ENCODE measurements at places on chromosomes 7 and 10.
A peak's percentile ranks its signal among the peaks of the same experiment; 100 is the strongest.

- no peak for DNase-seq
Observed at GRCh38 chr7:80654887-80655340, 16.5 kb downstream of the CD36 start.

DNA sequence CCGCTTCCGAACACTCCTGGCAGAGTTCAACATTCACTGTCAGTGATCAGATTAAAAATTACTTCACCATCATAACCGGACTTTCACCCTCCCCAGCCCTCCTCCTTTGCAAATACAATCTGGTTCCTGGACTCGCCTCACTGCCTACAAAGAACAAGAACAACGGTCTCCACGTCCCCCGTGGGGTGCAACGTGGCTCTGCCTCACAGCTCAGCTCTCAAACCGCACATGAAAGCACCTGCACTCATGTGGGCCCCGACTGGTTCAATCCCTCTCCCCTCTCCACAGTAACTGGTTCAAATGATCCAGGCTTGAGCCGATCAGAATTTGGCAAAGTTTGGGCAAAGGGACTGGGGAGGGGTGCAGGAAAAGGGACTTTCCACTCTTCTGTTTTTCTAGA is 21.0 kb downstream of the ASB13 start:
- DNase-seq = no peak

GRCh38 chr10:68508090-68508489 is 19.2 kb downstream of the SLC25A16 start:
- DNase-seq = no peak

- DNase-seq = no peak
Observed at GRCh38 chr7:35680403-35681013, 14.4 kb downstream of the HERPUD2 start.

DNA sequence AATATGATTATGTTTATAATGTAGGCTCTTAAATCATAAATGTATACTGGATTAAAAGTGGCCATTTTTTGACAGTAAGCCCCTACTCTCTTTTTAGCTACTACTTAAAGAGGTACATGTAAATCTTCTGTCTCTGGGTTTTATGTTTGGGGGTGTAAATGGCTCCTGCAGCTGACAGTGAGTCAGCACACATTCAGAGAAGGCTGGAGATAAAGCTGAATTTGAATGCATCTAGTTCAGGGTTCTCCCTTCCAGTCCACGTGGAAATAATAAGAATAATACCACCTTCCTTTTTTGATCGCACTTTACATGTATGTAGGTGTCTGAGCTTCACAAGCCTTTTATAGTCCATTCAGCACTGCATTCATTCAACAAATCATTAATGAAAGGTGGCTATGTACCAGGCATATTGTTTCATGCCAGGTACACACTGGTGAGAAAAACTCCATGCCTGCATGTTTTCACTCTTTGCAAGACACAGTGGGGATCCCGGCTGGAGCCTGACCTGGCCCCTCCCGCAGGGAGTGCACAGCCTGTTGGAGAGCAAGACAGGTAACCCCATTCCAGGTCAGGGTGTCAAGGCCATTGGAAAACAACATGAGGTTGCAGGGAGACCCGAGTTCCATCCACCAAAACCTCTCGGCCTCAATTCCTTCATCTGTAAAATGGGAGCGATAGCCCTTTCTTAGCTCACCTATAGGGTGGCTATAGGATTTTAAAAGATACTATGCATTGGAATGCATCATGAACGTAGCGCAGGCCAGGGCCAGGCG is 107.5 kb upstream of the ANLN start:
- DNase-seq = peak; percentile 74

GRCh38 chr7:3879355-3880075 is 578.5 kb downstream of the SDK1 start:
- no peak for DNase-seq

GRCh38 chr10:70575486-70575873 is 27.1 kb downstream of the PRF1 start:
- no peak for DNase-seq

DNA sequence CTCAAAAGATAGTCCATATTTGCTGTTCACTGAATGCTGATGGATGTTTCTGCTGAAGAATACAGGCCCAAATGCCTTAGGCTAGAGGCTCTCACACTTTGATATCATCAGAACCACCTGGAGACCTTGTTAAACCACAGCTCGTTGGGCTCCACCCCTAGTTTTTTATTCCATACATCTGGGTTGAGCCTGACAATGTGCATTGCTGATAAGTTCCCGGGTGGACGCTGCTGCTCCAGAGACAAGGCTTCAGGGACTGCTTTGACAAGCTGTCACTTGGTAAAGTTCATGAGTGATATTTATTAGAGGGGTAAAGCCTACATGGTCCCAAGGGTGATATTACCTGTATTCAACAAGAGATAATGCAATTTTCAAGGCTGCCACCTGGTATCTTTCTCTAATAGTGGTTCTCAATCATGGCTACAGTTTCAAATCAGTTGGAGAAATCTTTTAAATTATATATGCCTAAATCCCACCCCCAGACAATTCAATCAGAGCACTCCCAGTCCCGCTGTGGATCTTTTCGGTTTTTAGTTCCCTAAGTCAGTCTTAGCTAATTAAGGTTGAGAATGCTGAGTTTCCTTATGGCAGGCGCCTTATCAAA is 107.1 kb upstream of the GSDME start:
- no peak for DNase-seq

DNA sequence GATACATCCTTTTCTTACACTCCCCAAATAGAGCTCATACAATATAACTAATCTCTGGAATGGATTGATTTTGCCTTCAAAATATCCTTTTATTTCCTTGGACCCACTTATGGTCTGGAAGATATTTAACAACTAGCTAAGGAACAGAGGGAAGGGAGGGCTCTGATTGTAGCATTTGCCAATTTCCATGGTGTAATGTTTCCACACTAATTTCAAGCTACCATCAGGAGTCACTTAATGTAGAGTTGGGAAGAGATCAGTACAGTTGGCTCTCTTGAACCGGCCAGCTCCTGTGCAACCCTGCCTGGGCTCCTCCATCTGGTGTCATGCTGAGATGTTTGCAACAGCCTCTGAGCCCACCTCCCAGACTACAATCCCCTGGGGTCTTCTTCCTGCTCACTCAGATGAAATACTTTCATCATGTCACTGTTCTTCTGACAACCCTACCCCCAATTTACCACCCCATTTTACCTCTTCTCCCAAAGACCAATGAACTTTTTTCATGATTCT is 8.0 kb upstream of the IL6 start:
- no peak for DNase-seq

DNA sequence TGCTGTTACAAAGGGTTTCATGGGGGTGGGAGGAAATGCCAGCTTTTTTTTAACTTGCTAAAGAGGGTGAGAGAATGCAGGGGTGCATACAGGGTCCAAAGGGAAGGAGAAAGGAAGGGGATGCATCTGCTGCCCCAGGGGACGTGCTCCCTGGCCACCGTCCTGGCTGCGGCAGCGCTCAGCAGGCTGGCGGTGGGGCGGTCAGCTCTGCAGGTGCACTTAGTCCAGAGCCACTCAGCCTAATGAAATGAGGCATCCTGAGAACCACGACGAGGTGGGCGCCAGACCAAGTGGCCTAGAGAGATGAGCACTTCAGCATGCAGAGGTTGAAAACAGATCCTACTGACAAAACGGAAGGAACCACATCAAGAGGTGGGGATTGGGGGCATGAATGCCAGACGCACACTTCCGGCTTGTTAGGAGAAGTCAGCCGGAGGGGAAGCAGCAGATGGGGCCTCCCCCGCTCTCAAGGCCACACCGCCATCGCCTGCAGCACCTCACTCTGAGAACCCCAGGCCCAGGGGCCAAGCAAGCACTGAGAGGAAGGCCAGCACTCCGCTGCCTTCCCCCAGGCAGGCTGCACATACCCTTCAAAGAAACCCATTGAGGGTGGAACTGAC is 94.5 kb downstream of the MAD1L1 start:
- no peak for DNase-seq

- no peak for DNase-seq
Observed at GRCh38 chr10:3976718-3977117, 191.7 kb upstream of the KLF6 start.

- no peak for DNase-seq
Observed at GRCh38 chr10:21954690-21955089, 48.8 kb downstream of the DNAJC1 start.

- no peak for DNase-seq
Observed at GRCh38 chr10:12631787-12632562, 282.6 kb downstream of the CAMK1D start.

GRCh38 chr10:84850826-84851225 is 522.4 kb downstream of the CCSER2 start:
- no peak for DNase-seq

GRCh38 chr10:26624006-26624405 is 73.5 kb upstream of the PDSS1 start:
- DNase-seq = no peak

DNA sequence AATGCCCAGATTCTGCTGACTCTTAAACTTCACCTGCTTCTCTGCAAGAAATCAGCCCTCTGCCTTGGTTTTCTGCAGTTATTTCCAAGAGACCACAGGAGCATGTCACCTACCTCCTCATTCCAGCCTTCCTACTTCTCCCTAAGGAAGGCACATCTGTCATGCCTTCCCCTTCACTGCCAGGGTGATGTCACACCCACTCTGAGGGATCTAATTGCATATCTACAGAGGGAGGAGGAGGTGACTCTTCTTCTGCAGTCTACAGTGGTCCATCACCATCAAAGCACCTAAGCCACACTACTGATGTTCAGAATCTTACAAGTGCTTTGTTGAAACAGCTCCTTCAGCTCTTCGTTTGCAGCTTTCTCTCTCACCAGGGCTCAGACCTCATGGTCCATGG is 275.5 kb downstream of the FGFR2 start:
- no peak for DNase-seq

DNA sequence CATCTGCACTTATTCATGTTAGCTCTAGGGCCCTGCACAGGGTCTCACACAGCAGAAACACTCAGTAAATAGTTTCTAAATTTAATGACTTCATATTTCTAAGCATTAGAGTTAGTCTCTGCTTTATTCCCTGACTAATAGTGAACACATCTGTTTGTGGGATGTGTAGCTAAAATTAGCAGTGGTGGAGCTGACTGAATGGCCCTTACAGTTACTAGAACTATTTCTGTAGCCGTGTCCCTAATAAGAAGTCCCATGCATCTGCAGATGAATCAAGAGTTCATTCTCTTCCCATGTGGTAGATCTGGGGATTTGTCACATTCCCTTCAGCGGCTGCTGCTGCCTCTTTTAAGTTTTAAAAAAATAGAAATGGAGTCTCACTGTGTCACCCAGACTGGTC is 11.7 kb downstream of the MAP3K8 start:
- no peak for DNase-seq

GRCh38 chr7:44051611-44052220 is 7.2 kb downstream of the DBNL start:
- DNase-seq = no peak

GRCh38 chr7:149846436-149847046 is 8.4 kb downstream of the ZNF862 start:
- no peak for DNase-seq

DNA sequence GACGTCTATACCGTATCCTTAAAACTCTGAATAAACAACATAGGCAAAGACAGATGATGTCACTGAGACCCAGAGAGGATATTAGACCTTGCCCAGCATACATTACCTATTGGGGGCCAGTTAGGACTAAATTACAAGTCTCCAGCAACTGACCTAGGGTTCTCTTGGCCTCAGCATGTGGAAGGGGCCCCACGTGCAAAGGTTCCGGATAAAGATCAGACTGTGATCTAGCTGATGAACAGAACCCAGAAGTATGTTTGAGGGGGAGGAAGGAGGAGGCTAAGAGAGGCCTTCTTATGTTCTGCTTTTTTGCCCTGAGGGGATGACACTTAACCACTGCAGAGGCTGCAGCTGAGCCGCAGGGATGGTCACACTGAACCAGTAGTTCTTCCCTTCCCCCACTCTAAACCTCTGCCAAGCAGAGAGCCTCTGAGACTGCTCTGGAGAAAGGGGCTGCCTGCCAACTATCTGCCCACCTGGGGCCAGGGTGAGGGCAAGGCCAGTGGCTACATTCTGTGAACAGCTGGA is 24.0 kb upstream of the KMT2C start:
- DNase-seq = peak; percentile 3

DNA sequence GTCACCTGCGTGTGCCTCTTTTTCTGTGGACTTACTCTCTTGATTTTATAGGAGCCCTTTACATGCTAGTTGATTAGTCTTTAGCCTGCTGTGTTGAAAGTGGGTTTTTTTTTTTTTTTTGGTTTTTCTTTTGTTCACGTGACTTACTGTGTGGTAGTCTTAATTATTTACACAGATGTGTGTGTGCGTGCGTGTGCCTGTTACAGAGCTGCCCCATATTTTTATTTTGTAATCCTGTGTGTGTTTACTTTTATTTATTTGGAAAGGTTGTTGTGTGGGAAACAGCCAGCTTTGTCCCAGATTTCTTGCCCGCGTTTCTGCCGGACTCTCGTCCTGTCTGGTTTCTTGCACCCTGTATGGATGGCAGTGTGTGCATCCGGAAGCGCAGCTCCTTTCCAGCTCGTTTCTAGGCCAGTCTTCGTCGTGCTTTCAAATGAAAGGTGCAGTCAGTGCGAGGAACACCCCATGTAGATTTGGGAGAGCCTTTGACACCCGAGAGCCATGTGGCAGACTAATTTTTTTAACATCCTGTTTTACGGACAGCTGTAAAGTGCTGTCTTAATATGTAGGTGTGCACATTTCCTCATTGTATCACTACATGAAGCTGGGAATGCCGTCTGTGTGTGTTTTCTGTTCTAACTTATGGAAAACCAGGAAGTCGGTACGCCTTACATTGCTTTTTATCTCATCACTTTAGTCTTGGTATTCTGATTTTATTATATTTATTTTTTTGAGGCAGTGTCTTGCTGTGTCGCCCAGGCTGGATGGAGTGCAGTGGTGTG is 55.6 kb downstream of the DNAJB6 start:
- DNase-seq = no peak

DNA sequence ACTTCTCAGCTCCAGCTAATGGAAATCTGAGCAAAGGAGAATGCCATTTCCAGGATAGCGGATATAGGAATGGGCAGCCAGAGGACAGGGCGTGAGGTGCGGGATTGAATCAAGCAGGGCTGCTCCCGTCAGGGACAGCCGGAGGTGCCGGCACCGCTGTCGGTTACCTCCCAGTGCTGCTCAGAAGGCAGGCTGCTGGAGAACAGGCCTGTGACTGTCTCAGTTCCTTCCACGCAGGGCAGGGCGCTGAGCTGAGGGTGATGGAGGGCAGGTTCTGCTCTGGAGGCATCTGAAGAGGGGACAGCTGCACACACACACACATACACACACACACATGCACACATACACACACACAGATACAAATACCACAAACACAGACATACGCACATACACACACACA is 111.1 kb downstream of the DOCK1 start:
- DNase-seq = no peak

- DNase-seq = no peak
Observed at GRCh38 chr7:114652041-114652440, 237.4 kb downstream of the FOXP2 start.

GRCh38 chr10:71494980-71495381 is 98.3 kb downstream of the CDH23 start:
- no peak for DNase-seq

DNA sequence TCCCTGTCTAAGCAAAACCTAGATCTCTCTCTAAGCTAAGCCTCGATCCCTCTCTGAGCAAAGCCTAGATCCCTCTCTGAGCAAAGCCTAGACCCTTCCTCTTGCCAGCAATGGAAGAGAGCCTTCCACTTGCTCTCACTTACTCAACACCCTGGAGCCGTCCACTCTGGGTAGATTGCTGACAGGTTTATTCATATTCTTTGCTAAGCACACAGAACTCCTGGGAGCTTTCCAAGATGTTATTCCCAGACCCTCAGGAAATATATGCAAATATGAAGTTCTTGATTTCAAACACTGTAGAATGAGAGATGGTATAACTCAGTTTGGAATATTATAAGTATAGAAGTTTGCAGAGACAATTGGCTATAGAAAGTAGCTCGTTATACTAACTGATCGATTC is 503.8 kb upstream of the CELF2 start:
- DNase-seq = no peak

GRCh38 chr10:23202779-23203178 is 10.7 kb downstream of the PTF1A start:
- DNase-seq = no peak
